ENCODE measurements at places on chromosomes 12 and 14.

DNA sequence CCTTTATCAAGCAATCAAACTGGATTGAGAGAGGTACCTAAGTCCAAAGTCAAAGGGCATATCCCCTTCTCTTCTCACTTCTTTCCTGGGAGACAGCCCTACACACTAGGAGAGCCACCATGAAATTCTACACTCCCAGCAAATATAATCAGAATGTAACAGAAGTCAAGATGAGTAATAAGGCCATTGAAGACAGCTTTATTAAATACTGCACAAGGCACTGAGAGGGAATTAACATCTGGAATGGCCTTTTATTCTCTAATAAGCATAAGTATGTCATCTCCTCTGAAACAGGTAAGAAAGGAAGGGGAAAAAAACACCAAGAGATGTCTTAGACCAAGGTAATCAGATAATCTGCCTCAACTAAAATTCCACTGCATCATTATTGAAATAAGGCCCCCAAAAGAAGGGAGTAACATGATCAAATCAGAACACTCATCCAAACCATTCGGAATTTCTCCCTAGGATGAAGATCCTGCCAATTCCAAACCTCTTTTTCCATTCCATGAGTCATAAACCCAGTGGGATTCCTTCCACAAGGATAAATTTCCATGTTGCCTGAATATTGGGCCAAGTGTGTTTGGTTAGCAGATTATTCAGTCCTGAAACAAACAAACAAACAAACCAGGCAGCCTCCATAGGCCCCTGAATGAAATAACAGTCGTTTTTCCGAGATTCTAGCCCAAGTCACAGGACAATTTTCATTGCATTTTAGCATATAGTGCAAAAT is 19.9 kb downstream of the SLC35F4 start:
- no peak for DNase-seq

- no peak for DNase-seq
These were observed 38.6 kb downstream of the CCDC85C start for GRCh38 chr14:99565383-99565782.

DNA sequence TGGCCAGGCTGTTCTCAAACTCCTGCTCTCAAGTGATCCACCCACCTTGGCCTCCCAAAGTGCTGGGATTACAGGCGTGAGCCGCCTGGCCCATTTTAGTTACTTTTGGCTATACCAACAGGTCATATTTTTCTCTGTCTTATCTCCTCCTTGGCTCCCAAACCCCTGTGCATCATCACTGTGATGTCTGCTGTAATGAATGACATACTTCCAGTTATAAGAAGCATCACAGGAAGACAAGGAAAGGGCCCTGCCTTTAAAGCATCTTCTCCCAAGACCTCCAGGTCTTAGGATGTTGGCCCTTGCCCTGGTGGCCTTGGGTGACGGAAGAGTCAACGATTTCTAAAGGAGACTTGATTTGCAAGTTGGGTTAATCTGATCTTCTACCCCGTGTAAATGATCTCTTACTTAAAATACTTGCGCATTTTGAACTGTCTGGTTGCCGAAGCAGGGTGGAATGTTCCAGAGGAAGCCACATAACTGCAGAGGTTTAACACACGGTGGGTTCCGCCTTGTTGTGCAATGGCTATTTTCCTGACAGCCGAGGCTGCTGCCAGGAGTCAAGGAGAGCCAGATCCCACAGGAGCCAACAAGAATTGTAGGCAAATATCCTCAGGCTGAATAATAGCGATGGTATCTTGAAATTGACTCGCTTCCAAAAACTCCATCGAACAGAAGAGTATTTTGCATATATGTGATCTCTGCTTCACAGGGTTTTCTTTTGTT is 55.7 kb upstream of the PLXNC1 start:
- DNase-seq, result no peak

DNA sequence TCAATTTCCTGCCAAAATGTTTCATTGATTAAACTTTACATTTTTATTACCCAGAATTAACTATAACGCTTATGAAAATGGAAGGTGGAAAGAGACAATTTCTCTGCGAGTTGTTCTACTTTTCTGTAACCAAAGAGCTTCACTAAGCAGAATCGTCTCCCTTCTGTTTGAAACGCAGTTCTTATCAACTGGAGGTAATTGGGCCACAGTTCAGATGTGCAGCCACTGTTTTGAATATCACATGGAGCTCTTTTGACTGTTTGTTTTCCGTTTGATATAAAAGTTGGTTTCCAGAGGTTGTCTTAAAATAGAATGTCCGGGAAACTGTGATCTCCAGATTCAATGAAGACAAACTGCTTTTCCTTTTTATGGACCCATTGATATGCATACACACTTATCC is 183.3 kb upstream of the SEL1L start:
- no peak for DNase-seq

DNA sequence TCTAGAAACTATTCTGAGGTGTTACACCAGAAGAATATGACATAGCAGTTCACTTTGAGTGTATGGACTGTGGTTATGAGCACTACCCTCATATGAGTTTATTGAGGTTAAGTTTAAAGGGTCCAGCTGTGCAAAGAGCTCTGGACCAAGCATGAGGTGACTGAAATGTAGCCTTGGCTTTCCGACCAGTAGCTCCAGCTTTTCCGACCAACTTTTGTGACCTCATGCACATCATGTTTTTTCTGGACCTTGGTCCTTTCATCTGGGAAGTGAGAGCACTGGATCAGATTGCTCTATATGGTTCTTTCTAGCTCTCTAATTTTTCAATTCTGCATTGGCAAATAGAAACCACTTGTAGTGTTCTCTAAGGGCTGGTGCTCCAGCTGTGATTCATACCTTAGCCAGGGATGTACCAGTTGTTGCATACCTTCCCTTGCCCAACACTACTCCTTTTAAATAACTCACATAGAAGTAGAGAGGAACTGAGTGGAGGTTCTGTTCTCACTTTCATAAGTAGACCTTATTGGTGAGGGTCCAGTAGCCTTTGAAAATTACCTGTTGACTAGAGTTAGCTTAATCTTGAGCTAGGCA is 16.6 kb downstream of the IGF1 start:
- DNase-seq, result no peak

DNA sequence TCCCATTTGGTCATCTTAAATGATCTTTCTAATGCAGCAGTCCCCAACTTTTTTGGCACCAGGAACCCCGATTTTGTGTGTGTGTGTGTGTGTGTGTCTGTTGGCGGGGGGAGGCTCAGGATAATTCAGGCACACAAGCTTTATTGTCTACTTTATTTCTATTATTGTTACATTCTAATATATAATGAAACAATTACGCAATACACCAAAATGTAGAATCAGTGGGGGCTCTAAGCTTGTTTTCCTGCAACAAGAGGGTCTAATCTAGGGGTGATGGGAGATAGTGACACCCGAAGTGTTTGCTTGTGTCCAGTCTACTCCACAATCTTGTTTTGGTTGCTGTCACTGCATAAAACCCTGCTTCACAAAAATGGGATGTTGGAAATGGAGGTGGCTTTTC is 621.1 kb upstream of the LRFN5 start:
- DNase-seq, result no peak

DNA sequence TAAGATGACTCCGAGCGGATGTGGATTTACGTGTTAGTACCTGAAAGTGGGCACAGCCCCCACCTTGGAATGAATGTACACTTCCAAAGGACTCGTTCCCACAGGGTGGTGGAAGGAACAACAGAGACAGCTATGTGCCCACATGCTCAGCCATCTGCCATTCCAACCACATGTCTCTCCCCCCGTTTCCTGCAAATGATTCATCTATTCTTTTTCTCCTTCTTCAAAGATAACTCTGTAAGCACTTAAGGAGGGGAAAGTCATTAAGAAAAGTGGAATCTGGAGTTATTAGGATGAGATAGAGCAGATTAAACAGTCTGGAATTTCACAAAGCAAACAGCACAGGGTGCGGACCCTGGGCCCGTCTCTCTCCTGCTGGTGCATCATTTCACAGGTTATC is 18.5 kb upstream of the DUSP6 start:
- DNase-seq, result no peak

GRCh38 chr12:24084800-24085199 is 135.3 kb upstream of the SOX5 start:
- no peak for DNase-seq

DNA sequence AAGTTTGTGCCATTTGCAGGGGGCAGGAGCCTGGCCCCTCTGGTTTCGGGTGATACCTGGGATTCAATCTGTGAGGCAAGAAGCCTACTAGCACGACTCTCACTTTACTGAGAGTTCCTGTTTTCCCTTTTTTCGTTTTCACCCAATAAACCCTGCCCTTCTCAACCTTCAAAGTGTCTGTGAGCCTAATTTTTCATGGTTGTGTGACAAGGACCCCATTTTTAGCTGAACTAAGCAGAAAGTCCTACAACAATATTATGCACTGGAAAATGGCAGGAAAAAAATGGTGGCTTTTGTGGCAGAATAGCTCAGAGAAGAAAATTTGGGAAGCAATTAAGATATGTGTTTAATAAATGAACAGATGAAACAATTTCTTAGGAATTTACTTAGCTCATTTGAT is 432.1 kb downstream of the C12orf50 start:
- DNase-seq, result no peak

DNA sequence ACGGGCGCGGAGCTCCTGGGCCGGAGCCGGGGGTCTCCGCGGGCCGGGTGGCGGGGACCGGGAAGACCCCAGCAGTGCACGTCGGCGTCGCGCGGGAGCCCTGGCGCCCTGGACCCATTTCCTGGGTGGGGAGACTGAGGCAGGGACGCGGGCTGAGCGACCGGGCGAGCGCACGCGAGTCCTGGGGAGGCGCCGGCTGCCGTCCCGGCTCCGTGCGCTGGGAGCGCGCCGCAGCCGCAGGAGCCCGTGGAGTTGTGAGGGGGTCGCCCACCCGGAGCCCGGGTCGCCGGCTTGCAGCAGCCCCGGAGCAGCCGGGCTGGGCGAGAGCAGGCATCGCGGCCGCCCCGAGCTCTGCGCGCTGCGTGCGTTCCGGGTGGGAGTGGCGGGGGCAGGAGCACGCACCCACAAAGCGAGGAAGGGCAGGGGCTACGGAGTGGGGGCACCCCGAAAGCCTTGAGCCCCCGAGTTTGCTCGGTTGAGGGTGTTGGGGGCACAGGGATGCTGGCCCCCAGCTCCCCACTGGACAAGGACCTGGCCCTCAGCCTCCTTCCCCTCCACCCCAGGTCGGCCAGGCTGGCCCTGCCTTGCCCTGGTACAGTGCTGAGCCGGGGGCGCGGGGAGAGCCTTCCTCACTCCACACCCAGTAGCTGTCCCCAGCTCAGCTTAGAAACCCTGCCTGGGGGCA is 620 bp downstream of the MMP17 start:
- no peak for DNase-seq

- DNase-seq, result no peak
These were observed 19.0 kb downstream of the NOC4L start for GRCh38 chr12:132163041-132163910.

- DNase-seq, result no peak
These were observed 66.3 kb downstream of the OTX2 start for GRCh38 chr14:56744016-56744415.

- DNase-seq, result no peak
These were observed 38.7 kb downstream of the TTC8 start for GRCh38 chr14:88863167-88863566.

DNA sequence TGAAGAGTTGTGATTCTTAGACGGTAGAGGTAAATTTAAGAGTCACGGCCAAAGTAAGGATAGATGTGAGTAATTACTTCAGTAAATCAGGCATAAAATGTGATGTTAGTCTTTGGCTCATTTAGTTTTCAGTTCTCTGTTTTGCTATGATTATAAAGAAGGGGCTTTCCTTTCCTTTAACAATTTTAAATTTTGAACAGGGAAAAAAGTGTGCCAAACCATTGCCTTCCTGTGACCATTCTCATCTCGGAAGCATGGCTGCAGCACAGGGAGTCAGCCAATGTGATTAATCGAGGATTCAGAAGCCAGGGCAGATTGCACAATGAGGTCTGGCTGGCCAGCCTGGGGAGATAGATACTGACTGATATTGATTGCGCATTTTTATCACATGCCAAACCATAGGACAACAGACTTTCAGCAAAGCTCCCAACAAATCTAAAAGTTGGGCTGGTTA is 480.2 kb upstream of the PRICKLE1 start:
- no peak for DNase-seq

- no peak for DNase-seq
These were observed 53.0 kb downstream of the PKP2 start for GRCh38 chr12:32843528-32844095.

DNA sequence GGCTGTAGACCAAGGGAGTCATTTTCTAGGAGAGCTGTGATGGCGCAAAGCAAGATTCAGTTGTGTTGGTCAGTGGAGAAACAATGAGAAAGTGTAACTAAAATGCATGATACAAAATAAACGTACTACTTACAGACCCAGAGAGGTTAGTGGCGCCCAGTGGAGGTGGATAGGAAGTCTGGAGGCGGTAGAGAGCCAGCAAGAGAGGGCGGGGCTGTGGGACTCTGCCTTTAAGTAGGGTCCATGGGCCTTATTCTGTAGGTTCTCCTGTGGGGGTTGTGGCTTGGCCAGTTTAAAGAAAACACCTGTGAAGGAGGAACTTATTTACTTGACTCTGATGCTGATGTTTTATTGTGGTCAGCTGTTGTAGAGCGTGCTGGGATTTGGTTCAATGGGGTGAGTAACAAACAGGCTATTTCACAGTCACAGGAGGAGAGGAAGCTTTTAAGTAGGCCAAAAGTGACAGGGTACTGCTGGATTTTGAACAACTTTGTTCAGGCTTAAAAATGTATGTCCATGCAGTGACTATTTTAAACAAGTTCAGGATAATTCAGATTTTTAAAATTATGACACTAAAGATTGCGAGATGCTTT is 1097.7 kb downstream of the TMTC2 start:
- no peak for DNase-seq

DNA sequence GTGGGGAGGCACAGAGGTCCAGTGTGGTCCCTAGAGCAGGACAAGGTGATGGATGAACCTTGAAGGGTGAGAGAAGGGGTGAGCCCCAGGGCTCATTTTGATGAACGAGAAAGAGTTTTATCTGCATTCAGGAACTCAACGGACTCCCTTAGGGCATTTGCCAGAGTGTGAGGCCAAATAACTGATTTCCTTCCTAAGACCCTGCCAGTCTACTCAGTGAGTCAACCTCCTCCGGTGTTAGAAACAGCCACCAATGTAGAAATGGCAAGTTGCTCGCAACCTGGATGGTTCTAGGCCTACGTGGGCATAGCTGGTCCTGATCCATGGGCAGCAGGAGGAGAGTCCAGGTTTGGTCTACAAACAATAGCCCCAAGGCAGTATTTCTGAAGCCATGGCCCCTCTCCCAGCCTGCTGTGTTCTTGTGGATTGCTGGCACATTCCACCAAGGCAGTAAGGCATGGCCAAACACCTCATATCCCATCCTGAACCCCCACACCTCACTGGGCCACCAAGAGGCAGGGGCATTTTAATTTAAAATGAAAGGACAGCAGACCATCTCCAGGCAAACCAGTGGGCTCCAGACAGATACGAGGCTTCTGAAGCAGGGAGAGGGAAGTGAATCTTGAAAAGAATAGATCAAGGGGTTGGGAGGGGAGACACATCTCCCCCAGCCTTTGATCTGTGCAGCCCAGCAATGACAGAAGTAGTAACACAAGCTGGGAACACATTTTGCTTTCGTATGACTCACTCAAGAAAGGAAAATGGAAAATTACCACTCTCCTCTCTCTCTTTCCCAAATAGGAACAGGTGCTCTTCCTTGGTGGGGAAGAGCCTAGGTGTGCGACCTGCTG is 25.4 kb upstream of the TESC start:
- no peak for DNase-seq

Measured in liver (tissue), 10 donors.